ENCODE measurements at places on chromosomes 6 and 20.

- no peak for DNase-seq
Observed at GRCh38 chr20:49808753-49809152, 3.9 kb upstream of the SLC9A8 start.

DNA sequence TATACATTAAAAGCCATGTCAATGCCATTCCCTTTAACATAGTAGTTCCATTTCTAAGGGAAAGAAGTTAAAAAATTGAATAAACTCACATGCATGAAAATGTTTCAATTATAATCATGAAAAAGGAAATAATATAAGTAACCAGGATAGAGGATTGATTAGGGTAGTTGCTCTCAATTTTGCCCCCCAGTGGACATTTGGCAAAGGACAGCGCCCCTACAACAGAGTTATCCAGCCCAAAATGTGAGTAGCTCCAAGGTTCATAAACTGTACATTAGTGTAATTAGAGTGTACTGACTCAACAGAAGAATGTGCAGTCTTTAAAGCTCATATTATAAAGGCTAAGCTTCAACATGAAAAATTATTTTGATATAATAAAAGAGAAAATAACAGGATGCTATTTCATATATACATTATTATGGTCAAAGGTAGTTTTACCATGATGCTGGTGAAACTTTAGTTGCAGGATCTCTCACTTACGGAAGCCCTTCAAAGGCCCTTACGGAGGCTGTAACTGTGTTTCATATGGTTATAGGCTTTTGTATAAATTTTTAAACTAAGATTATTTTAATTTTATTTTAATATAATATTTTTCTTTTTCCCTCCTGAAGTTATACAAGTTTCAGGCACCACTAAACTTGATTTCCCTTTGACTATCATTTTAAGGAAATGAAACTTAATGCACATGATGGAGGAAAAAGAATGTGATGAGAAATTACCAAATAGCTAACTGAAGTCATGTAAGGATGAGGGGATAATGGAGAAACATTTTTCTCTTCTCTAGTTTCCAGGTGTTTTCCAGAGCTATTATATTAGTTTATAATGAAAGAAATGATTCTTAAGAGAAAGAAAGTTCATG, 403.6 kb downstream of the PLCB1 start:
- peak; percentile 29 for DNase-seq

- peak; percentile 81 for DNase-seq
Observed at GRCh38 chr6:1917626-1918371, 308.1 kb downstream of the FOXC1 start.

DNA sequence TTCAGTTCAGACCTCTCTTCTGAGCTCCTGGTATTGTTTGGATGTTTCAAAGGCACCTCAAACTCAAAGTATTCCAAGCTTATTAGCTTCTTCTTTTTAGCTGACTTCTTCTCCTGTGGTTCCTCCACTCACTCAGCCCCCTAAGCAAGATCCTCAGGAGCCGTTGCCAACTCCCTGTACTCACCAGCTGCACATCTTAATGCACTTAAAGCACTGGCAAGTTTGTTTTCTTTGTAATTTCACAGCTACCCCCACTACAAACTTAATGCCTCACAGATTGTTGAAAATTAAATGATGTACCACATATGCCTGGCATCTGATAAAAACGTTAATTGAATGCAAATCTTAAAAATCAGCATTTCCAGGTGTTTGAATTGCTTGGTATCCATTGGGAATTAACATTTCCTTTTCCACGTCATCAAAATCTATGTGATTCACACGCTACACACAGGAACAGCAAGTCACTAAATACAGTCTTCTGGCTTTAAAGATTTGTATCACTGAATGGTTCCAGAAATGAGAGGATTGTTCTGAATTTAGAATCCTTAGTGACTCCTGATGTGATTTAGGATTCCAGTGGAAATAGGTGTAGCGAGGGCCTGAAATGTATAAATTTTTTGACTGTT, 24.5 kb downstream of the CALHM6 start:
- DNase-seq: no peak

DNA sequence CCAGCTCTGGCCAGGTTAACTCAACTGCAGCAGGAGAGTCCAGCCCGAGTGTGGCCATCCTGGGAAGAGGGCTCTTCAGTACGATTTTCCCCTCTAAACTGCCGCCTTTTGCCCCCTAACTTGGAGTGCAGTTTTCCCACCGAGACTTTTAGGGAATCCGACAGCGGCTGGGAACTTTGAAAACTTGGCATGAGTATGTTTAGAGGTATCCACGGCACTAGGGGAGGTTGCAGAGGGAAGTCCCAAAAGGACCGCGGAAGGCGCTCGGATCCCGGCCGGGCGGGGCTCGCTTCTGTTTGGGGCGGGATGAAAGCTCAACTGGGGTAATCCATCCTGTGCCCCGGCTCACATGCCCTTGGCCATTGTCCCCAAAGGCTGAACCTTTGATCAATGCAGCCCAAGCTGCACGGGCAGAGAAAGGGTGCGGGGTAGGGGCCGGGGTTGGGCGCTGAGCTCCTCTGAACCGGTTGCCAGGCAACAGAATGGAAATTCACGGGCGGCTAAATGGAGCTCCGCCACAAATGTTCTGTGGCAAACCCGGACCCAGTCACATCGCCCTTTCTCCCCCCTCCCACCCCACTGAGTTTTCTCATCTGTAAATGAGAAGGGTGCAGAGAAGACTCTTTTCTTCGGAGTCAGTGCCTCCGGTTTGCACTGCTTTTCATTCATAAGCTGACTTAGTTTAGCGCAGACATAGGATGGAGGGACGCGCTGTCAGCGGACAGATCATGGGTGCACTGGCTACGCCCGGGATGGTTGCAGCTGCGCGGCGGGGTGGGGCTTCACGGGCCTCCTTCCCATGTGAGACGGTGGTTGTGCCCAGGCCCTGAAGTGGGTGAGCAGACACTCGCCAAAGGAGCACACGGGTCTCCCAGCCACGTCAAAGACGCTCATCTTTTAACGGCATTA, 2.3 kb downstream of the BMP6 start:
- DNase-seq: no peak

DNA sequence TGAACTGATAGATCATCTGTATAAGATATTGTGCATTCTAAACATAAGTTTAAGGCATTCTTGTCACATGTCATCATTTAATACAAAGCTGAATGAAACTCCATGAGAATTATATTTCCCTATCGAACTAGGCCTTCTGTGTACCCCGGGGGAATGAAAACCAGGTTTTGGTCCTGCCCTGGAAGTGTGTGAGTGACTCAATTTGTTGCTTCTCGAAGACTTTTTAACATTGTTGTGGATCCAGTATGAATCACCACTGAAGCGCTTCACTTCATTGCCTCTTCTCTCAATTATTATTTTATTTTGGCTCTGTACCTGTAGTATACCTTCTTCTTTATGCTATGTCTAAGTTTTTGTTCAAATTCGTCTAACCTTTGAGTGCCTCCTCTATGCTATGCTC, 150.8 kb downstream of the GRIK2 start:
- DNase-seq: no peak

DNA sequence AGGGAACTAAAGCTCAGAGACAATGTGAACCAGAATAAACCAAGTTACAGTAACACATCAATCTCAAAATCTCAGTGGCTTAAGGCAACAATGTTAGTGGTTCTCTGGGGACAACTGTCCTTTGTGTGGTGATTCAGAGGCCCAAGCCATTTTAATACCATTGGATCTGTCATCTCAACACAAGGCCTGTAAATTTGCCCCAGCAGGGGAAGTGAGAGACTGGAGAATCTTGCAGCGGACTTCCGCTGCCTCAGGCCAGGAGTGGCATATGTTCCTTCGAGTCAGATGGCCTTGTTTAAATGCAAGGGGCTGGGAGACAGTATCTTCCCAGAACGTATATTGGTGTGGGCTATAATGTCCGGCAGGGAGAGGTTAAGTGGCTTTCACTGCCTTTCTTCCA, 126.0 kb downstream of the CD83 start:
- DNase-seq: no peak

- no peak for DNase-seq
Observed at GRCh38 chr6:111993342-111993741, 60.6 kb upstream of the CCN6 start.

- no peak for DNase-seq
Observed at GRCh38 chr20:19449051-19449450, 236.6 kb downstream of the SLC24A3 start.
